ENCODE measurements at places on chromosomes 1 and 21.
A peak's percentile ranks its signal among the peaks of the same experiment; 100 is the strongest.

- peak; percentile 90 for DNase-seq
Observed at GRCh38 chr1:201895913-201896807, 7.5 kb downstream of the SHISA4 start.

DNA sequence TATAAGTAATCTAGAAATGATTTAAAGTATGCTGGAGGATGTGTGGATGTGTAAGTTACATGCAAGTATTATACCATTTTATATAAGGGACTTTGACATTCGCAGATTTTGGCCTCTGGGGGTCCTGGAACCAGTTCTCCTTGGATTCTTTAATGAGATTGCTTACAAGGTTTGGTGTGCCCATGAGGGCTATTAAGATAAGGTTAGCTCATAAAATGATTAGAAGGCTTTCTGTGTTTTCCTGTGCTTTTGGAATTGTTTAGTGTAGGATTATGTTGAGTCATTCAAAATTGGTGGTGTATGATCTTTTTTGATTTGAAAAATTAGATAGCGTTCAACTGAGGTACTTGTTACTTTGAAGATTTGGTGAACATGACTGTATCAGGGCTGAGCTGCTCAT lies 5.6 kb downstream of the USP25 start:
- DNase-seq = no peak

DNA sequence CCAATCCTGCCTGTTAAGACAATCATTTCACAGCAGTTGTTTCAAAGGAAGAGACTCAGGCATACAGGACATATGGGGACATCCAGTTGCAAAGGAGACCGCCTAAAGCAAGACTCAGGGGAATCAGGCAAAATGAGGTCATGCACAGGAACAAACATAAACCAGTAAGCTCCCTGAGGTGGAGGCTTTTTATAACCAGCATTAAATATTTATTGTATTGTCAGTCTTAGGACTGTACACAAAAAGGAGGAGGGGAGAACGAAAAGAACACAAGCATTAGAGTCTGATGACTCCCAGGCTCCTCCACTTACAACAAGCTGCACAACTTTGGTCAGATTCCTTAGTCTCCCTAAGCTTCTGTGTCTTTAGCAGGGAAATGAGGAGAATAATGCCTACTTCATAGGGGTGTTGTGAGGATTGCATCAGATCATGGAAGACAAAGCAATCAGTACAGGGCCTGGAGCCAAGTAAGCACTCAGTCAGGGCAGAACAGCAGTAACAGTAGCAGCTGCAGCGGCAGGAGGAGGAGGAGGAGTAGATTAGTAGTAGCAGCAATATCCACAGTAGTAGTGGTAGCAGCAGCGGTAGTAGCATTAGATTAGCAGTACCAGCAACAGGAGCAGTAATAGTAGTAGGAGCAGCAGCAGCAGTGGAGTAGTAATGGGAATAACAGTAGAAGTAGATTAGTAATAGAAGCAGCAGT lies 54.2 kb upstream of the SPATA6 start:
- DNase-seq = peak; percentile 33

DNA sequence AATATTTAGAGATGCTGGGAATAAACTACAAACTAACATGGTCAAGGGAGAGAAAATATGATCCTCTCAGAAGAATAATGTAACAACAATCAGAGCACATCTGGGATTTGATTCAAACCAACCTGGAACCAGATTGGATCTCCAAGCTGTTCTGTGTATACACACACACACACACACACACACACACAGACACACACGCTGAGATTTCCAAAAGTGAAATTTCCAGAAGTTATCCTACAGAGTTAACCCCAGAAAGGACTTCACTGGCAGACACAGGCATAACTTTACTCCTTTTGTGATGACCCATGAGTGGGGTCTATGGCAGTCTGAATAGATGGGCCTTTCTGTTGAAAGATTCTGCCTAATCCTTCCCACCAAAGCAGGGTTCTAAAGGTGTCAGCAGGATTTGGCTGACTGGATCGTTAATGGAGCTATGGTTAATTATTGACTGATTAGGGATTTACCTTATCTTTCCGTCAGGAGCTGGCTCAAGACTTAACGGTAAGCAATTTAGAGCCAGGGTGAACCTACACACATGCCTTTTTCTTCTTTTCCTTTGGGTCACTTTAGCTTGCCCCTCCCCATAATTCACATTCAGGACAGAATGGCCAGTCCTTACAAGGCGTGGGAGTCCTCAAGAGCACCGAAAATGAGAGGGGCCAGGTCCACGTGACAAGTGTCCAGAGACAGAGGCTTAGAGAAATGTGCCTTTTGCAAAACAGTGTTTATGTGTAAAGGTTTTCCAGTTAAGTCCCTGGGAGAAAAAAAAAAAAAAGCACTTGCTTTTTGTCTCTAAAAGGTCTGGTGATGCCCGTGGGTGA lies 10.9 kb upstream of the PROX1 start:
- DNase-seq = no peak

DNA sequence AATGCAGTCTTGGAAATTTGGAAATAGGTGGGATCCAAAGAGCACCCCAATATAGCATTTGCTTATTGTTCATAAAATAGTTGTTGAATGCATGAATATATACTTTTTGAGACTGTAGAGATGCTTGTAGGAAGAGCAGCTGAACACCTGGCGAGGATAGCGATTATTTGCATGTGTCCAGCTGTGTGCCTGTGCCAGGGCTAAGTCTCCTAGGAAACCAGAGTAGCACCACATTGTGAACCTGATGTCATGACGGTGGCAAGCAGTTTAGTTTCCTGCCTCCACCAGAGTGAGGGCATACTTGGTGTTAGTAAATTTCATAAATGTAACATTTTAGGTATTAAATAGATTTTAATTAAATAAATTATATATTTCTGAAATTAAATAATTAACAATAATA lies 37.3 kb upstream of the IRF2BP2 start:
- DNase-seq = peak; percentile 72

- DNase-seq = no peak
Observed at GRCh38 chr1:62208970-62209369, 14.3 kb downstream of the L1TD1 start.

GRCh38 chr21:41713495-41714281 lies 53.2 kb downstream of the RIPK4 start:
- peak; percentile 71 for DNase-seq

DNA sequence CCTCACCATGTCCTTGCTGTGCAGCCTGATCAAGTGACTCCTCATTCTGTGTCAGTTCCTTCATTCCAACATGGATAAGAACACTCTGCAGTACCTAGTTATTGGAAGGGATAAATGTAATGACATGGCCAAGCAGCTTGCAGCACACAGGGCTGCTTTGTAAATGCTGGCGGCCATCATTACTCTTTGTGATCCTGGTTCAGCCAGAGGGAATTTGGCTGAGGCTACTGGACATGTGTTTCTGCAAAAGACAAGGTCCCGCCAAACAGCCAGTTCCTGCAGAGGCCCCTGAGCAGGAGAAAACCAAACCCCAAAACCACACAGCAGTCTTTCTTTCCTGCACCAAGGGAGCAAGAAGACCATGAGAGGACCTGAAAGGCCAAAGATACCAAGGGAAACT lies 495.8 kb downstream of the AJAP1 start:
- no peak for DNase-seq

GRCh38 chr1:232635778-232636356 lies 5.9 kb upstream of the SIPA1L2 start:
- no peak for DNase-seq

GRCh38 chr1:27388337-27389005 lies 4.0 kb upstream of the GPR3 start:
- DNase-seq = peak; percentile 89

DNA sequence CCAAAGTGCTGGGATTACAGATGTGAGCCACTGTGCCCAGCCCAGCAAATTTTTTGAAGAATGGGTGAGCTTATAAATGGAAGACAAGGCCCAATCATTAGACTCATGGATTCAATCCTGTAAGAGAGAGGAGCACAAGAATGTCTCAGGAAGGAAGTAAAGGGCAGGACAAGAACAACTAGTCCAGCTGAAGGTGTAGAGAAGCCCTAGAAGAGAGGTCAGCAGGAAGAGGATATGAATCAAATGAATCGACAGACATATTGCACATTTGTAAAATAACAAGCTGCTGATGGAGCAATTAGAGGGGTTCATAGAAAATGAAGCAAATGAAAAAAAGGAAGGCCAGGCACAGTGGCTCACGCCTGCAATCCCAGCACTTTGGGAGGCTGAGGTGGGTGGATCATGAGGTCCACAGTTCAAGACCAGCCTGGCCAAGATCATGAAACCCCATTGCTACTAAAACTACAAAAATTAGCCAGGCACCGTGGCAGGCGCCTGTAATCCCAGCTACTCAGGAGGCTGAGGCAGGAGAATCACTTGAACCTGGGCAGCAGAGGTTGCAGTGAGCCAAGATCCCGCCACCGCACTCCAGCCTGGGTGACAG lies 74.9 kb downstream of the MIS18A start:
- DNase-seq = no peak

GRCh38 chr1:230807029-230807428 lies 59.8 kb downstream of the CAPN9 start:
- DNase-seq = peak; percentile 88

GRCh38 chr1:93579891-93580290 lies 101.7 kb downstream of the BCAR3 start:
- DNase-seq = peak; percentile 66

DNA sequence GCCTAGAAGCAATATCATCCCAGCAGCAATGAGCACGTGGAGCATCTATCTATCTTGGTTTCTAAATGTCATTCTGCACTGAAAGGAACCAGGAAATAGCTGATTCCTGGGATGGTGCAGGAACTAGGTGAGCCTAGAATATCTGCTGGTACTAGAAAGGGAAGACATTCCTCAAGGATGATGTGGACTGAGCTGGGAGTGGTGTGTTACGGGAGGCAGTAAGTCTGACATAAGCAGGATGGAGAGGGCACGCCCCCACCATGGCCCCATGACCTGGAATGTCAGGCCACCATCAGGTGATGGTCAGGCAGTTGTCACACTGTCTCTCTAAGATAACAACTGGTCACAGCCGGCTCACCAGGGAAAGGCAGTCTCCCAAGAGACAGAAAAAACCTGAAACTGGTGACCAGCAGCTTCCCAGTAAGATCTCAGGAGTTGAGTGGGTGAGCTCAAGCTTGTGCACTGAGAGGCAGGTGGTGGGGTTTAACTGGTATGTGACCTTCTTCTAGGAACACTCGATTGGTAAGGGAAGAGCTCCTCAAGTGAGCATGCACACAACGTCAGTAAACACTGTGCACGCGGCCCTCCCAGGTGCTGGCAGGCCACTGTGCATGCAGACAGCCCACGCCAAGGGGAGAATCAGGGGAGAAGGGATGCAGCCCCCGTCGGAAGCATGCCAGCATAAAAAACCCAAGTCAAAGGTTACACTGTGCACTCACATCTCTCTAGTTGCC lies 148.7 kb downstream of the ADSS2 start:
- no peak for DNase-seq

GRCh38 chr1:167904652-167905130 lies 9.2 kb downstream of the ADCY10 start:
- DNase-seq = no peak

DNA sequence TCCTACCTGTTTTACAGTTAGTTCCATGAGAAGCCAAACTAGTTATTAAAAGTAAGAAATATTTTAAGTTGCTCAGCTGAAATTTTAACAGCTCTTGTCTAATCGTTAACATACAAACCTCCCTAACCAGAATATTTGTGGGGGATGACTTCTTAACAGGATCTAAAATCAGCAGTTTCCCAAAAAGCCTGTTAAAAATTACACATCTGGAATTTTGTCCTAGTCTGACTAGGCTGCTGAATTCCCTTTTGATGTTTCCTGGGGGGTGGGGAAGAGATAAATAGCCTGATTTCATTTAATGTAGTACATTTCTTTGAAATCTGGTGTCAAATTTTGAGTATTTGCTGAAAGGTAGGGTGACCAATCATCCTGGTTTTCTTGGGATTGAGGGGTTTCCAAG lies 78.8 kb upstream of the ARHGAP29 start:
- DNase-seq = no peak

DNA sequence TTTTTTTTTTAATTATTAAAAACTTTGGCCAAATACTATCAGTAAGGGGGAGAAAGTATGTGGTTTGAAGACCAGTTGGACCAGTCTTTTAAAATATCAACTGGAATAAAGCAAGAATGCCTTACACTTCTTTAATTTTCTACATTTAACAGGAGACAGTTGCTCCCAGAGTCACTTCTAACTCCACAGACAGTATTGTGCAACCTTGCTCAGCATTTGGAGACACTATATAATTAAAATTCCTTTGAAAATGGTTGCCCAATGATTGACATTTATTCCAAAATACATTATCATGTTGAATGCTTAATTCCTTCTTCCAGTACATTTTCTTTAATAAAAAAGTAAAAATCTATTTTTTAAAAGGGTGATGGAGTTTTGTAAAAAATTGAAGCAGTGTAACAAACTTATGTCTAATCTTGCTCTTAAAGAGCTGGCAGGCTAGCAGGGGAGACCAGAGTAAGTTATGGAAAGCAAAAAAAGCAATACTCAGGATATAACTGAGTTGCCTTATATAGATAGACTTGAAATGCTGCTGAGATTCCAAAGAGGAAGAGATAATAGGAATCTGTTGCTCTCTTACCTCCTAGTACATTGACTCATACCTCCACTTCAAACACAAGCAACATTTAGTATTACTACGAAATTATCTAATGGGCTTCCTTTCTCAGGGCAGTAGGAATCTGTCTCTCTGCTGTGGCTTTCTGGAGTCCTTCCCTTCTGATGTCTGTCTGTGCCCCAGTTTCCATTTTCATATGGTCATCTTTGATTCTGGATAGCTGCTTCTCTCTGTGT lies 69.7 kb upstream of the RGL1 start:
- DNase-seq = no peak

DNA sequence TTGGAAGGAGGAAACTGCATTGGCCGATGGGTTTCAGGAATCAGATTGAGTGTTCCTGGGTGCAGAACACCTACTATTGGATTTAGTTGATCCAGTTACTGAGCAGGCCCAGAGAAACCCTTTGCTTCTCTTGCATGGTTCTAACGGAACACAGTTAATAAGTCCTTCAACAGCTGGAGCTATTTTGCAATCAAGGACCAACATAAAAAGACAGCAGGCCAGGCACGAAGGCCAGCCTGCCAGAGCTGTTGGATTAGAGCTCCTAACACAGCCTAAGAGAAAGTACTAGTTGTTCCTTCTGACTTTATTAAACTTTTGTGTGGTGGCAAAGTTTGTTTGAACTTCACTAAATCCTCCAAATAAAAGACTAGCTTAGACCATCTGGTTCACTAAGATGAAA lies 148.0 kb upstream of the LMO4 start:
- no peak for DNase-seq

GRCh38 chr1:230400007-230400344 lies 26.2 kb downstream of the PGBD5 start:
- no peak for DNase-seq

- DNase-seq = no peak
Observed at GRCh38 chr1:21842606-21843162, 30.6 kb downstream of the LDLRAD2 start.

Measured in body of pancreas (tissue), 4 donors.